ENCODE measurements at places on chromosomes 1 and 21.

- no peak for DNase-seq
These were observed 25.7 kb upstream of the PKN2 start for GRCh38 chr1:88658419-88658818.

DNA sequence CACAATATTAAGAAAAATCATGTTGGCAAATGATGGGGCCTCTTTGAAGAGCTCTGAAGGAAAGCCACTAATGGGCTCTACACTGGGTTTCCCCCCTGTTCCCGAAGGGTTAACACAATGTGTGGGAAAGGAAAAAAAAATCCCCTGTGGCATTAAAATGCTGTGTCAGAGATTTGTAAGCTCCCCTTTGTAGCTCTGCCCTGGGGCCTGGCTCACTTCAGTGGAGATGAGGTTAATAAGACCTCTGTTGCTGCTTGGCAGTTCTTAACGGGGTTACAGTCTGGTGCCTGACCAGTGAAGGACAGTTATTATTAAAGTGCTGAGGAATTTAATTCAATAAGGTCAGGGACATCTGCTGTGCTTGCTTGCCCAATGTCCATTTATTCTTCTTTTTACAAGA lies 129.7 kb upstream of the UBE2U start:
- DNase-seq, result no peak

DNA sequence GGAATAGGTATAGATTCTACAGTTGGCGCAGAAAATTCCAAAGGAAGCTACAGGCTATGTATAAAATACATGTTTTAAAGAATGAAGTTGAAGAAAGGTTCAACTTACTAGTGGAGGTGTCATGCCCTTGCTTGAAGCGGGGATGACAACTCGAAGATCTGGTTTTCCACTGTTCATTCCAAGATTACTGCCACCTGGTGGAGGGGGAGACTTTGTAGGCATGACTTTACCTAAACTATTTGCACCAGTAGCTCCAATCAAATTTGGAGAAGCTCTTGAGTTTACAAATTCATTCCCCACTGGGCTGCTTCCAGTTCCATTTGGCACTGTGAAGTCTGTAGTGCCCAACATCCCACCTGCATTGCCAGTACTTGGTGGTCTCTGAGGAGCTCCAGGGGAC lies 81.7 kb downstream of the AXDND1 start:
- no peak for DNase-seq

- DNase-seq, result no peak
These were observed 59.5 kb downstream of the SKI start for GRCh38 chr1:2287649-2288048.

- no peak for DNase-seq
These were observed 670.5 kb downstream of the KIF26B start for GRCh38 chr1:245825128-245825901.

- DNase-seq, result no peak
These were observed 72.1 kb downstream of the SKI start for GRCh38 chr1:2300004-2300771.

DNA sequence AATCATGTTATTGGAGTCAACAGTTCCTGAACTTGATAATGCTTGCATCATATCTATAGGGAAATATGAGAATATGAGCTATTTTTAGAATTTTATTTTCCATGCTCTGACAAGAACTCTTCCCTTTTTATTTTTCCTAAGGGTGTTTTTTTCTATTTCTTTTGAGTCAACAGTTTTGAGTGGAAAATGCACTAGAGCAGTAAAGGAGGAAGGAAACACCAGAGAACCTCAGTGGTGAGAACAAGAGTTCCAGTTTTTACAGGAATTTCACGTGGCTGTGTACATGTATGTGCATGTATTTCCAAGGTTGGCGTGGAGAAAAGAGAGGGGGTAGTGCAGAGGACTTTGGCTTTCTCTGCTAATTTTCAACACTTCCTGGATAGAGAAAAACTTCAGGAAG lies 63.6 kb upstream of the TNFSF18 start:
- no peak for DNase-seq

- DNase-seq, result no peak
These were observed 1.1 kb upstream of the GNG12 start for GRCh38 chr1:67834246-67834877.

DNA sequence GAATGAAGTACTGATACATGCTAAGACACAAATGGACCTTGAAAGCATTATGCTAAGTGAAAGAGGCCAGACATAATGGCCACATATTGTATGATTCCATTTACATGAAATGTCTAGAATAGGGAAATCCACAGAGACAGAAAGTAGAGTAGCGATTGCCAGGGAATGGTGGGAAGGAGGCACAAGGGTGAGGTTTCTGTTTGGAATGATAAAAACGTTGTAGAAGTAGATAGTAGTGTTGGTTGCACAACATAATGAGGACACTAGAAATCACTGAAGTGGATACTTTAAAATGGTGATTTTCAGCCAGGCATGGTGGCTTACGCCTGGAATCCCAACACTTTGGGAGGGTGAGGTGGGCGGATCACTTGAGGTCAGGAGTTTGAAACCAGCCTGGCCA lies 97.6 kb upstream of the VANGL1 start:
- no peak for DNase-seq

GRCh38 chr1:15722836-15723532 lies 13.1 kb upstream of the SLC25A34 start:
- no peak for DNase-seq

DNA sequence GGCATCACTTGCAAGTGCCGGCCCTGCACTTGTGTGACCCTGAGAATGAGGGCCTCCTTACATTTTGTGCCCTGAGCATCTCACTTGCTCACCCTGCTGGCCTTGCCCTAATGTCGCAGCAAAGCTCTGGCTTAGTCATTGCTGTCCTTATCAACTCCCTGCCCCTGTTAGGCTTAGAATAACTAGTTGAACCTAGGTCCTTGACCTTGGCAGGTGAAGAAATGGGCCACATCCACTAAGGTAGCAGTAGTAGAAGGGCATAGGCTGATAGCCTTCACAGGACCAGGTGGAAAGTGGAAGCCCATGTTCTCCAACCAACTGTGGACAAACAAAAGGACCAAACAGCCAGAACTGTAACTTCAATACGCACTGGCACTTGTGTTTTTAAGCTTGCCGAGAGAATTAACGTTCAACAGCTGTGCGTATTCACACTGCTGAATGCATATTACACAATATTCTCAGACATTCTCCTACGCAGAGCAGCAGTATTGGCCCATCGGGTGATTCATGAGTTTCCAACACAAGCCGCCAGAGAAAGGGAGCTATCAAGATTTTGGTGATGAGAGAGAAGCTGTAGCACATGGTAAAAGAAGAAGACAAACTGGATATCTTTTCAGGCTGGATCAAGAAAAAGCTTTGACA lies 27.7 kb upstream of the PTGFRN start:
- peak; percentile 18 for DNase-seq

DNA sequence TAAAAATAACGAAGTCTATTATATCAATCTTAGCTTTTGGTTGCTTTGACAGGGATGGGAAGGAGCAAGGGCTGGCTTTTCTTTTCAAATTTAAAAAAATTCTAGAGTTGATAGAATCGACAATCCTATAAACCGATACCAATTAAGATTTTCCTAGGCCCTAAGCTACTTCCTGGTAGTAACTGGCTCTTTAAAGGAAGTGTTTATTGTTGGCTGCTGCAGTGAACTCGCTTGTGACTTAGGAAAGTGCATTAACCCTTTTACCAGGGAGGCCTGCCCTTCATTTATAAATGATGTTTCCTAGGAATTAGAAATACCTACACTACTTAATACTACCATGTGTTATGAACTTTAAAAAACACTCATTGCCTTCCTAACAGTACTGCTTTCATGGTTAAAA lies 33.2 kb downstream of the ATP5PF start:
- no peak for DNase-seq

DNA sequence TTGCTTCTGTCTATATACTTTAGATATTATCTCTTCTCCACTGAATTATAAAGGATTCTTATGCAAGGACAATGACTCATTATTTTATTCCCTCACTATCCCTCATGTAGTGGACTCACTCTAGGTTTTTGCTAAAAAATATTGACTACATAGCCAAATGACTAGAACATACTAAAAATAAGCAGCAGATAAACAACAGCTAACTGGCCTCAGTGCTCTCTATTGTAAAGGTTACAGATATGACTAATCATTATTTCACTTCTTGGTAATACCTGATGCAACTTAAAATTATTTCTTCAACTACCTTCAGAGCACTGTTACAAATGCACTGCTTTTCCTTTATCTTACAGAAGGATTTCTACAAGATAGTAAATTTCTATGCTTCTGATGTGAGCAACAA lies 147.6 kb upstream of the DEPDC1 start:
- DNase-seq, result no peak

DNA sequence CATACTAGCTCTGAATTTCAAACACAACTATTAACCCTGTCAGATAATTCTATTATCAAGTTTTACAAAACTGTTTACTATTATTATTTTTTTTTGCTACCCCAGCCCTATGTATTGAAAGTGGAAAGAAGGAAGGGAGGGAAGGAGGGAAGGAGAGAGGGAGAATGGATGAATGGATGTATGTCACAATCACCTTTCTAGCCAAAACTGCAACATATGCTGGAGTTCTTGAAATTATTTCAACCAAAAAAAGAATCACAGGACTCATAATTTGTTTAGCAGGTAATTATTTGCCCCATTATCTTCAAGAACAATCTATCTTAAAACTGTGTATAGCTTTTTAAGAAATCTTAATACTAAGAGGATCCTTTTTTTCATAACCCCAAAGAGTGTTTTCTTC lies 5.4 kb downstream of the NRIP1 start:
- DNase-seq, result no peak

- DNase-seq, result no peak
These were observed 16.9 kb upstream of the RC3H1 start for GRCh38 chr1:174039027-174039426.

GRCh38 chr1:182389619-182390047 lies 2.0 kb downstream of the GLUL start:
- no peak for DNase-seq

GRCh38 chr1:203643213-203644045 lies 16.8 kb downstream of the ATP2B4 start:
- DNase-seq, result no peak

DNA sequence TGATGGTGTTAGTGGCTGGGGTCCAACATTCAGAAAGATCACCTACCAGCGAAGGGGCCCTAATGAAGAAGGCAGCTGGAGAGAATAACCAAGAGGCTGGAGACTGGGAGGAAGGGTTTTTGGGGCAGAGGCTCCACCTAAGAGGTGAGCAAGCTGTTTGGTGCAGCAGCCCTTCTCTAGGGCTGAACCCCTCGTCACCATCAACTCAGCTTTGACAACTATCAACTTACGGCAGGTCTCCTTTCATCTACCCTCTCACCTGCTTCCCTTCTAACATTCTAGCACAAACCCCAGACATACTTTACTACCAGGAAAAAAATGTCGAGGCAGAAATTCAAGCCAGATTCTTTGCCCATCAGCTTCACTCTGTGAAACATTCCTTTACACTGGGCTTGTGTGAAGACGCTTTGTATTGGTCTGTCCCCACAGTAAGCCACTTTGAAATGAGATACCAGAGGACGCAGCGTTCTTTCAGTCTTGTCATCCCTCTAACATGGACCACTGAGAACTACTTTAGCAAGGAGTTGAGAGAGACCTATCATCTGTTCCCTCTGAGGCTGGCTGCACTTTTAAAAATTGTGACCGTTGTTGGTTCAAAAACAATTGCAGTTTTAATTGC lies 84.6 kb downstream of the RAVER2 start:
- DNase-seq, result no peak

DNA sequence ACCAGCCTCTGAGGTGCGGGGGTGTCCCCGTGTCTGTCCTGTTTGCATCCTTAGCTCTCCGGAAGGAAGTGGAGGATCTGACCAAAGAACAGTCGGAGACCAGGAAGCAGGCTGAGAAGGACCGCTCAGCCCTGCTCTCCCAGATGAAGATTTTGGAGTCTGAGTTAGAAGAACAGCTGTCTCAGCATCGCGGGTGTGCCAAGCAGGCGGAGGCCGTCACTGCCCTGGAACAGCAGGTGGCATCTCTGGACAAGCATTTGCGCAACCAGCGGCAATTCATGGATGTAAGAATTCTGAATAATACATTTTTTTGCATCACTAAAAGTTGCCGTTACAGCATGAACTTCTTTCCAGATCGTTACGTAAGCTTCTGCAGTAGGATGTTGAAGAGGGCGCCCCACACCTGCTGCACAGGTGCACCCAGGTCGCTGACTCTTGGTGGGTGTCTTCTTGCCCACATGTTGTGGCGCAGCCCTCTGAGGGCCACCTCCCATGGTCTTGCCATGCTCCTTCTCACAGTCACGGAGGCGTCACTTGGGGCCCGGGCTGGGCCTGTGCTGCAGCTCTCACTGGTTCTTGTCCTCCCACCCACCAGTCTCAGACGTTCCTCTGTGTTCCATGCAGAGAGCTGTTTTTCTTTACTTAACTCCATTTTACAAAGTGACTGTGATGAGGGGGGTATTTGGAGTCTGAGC lies 61.3 kb upstream of the DIP2A start:
- DNase-seq, result no peak

- DNase-seq, result no peak
These were observed 15.8 kb upstream of the CAMK1G start for GRCh38 chr1:209567698-209568175.

DNA sequence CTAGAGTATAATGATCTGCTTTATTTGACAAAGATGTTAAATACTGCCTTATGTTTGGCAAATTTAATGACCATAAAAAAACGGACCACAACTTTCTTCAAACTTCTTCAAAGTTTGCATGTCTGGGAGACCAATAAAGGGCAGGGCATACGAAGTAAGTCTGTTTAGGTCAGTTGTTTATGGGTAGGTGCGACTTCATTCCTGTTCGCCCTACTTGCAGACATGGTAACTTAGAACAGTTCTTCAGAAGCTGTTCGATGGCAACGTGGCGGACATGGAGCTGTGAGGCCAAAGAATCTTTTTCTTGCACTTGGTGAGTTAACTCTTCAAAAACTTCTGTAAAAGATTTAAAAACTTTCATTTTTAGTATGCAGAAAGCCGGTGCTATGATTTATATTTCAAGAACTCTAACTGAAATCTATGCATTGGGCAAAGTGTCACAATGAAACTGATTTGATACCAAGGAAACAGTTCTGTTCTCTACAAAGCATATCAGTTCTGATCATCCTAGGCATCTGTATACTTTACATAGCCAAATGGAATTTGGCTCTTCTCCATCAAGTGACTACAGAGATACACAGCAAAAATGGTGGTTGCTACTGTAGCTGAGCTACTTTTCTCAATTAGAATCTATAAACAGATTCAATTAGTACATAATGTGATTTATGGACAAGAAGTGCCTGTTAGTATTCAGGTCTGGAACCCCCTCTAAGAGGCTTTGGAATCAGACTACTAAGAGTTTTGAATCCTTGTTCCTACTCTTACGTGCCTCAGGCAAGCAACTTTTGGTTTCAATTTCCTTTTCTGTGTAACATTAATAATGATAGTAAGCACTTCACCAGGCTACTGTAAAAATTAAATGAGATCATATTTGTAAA lies 25.7 kb downstream of the C21orf91 start:
- peak; percentile 11 for DNase-seq

Data from AG04450 (cell line).